T-helper 17 cell (primary cell): ENCODE measurements at places on chromosomes 6 and 20.

DNA sequence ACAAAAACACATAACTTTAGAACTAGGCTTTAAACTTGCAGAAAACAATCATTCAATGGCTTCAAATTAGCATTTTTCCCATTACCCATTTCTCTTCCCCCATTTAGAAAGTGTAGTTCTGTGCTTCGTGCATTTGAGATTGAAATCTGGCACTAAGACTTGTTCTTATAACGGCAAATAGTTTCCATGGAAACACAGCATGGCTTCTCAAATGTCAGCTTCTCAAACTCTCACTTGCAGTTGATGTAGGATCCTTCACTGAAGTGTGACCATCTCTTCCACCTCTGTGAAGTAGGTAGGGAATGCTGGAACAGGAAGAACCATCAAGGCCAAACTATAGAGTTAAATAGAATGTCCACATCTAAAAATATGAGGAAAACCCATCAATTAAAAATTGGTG lies 52.2 kb downstream of the MANEA start:
- DNase-seq: no peak

DNA sequence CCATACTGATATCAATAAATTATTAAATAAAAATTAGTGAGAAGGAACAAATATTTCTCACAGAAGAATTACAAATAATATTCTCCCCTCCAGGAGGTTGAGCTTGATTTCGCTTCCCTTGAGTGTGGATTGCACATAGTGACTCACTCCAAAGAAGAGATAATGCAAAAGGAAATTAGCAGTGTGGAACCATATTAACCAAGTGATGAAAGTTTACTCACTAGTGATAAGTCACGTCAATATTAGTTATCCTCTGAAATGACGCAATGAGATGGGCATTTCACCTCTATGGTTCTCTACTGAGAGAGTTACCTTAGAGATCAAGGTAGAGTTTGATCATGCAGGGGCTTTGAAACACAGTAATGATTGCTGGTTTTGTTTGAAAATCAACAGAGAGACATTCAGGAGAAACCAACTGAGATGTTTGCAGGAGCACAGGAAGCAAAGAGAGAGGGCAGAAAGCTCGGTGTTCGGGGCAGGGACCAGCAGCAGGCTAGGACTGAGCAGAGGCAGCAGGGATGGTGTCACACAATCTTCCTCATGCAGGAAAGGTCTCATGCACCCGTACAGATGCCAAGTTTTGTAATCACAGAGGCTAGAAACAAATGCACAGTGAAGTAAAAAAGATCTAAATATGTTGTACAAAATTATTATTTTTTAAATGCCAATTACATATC lies 634.5 kb downstream of the QKI start:
- DNase-seq: no peak

GRCh38 chr6:149112976-149113375 lies 204.5 kb upstream of the TAB2 start:
- DNase-seq: no peak

DNA sequence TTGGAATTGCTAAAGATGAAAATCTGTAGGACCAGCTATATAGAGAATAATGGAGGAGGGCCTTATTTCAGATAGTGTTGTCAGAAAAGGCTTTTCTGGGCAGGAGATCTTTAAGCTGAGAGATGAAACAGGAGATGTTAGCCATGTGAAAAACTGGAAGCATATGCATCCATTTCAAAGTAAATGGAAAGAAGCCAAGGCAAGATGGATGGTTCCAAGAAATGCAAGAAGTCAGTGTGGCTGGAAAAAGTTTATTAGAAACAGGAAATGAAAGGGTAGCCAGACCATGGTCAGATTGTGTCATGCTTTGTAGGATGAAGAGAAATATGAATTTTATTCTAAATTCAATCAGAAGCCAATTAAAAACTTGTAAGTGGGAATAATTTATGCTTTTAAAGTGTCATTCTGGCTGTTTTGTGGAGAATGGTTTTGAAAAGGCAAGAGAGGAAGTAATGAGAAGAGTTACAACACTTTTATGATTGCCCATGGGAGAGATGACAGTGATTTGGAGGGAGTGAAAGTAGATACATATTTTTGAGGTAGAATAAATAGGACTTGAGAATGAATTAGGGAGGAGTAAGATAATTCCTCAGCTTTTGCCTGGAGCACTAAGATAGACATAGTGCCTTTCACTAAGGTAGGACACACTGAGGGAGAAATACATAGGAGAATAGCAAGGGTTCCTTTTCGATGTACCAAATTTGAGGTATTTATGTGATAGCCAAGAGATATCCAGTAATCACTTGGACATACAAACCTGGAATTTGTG lies 620.1 kb downstream of the HTR1B start:
- DNase-seq: no peak

DNA sequence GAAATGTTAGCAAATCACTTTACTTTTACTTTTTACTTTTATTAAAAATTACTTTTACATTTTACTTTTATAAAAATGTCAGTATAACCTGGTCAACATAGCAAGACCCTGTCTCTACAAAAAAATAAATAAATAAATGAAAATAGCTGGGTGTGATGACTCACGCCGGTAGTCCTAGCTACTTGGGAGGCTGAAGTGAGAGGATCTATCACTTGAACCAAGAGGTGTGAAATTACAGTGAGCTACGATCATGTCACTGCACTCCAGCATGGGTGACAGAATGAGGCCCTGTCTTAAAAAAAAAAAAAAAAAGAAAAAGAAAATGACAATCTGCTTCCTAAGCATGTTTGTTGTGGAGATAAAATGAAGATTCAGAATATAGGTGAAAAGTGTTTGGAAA lies 31.0 kb upstream of the FBXO30 start:
- no peak for DNase-seq

DNA sequence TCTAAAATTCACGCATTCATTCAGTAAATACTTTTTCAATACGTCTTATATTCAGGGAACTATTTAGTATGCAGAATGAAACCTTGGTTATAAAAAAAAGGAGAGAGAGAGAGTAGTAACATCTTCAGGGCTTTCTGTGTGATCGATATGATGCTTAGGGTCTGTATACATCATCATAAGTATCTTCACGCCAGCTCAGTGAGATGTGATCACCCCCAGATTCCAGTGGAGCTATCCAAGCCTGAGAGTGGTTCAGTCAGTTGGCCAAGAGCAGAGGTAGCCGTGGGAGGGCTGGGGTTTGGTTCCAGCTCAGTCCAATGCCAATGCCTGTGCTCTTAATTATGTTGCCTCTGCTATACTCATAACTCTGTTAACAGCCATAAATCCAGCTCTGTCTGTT lies 8.6 kb downstream of the CD83 start:
- DNase-seq: no peak

- DNase-seq: no peak
These were observed 271.0 kb downstream of the PACRG start for GRCh38 chr6:162998777-162999176.

DNA sequence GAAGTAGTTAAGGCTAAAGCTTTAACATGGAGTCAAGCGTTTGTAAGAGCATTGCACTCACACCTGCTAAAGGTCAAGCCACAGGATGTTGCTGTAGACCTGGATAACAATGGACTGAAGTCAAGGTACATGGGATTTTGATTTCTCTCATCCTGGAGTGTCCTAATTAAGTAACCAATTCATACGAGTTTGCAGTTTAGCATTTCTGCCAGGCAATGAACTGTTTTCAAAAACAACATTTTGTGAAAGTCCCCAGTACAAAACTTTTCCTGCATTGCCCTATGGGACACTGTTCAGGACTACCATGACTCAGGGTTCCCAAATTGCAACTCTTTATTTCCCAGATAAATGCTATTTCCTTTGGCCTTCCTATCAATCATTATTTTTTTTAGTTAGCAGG lies 17.4 kb upstream of the SIRPB1 start:
- no peak for DNase-seq

DNA sequence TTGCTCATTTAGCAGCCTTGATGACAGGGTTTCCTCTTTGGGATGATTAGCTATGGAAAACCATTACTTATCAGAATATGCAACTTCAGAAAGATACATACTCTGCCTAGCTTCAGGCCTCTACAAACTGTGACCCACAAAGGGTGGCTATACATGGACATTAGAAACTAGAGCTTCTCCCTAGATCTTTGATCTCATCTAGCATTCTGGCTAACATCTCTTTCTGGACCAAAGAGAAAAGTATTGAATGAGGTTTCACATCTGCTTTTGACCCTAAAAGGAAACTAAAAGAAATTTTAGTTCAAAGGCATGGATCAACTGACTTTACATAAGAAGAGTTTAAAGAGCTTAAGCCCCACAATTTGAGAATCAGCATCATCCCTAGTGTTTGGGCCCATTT lies 12.4 kb upstream of the HMGN3 start:
- DNase-seq: no peak
